ENCODE measurements at places on chromosomes 2 and 18.

DNA sequence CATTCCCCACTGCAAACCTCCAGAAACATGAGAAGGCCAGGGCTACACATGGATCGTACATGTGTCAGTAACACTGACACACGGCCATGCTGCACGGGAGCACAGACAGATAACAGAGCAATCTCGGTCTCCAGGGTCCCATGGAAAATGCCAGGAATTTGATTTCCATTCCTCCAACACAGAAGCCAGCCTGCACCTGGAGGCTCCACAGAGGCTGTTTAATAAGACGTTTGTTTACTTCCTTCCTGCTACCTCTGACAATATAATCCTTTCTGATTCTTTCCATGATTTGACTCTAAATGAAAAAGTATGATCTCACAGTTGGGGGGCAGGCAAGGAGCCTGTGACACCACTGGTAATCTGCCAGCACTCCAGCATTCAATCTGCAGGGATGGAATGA, 210.9 kb upstream of the DDX18 start:
- DNase-seq, result no peak

GRCh38 chr2:224569654-224570053, 15.5 kb downstream of the CUL3 start:
- DNase-seq, result no peak

DNA sequence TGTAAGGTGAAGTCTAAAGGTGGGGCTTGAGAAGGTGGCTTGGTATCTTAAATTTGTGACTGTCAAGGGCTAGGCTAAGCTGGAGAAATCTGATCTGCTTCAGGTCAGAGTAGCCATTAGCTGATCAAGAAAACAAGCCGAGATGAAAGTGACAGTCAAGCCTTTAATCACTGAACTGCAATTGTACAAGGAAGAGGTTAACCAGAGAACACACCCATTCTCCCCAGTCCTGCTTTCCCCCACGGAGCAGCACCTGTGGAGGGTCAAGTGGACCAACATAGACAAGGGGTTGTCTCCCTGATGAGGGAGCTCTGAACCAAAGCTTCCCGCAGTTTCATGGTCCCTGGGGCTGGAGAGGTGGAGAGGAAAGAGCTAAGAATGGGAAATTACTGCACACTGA, 901.2 kb downstream of the DCC start:
- no peak for DNase-seq

- DNase-seq, result no peak
Measured at GRCh38 chr2:75729861-75730260, 19.1 kb upstream of the GCFC2 start.

DNA sequence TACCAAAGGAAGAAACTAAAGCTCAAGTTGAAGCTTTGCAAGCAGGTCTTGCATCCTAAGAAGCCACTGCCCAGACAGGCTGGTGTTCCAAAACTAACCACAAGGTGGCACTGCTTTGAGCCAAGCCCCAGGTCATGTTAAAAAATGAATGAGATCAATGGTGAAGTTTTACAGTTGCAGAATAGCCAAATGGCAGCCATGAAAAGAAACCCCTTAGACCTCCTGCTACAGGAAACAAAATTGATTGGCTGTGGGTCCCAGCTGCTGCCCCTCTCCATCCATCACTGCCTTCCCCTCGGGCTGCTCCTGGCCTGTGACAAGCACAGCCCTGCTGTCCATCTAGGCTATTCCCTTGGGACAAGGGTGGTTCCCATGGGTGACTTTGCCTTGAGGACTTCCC, 20.7 kb upstream of the MREG start:
- peak; percentile 76 for DNase-seq

GRCh38 chr2:100909534-100910081, 89.7 kb downstream of the NPAS2 start:
- DNase-seq, result no peak

DNA sequence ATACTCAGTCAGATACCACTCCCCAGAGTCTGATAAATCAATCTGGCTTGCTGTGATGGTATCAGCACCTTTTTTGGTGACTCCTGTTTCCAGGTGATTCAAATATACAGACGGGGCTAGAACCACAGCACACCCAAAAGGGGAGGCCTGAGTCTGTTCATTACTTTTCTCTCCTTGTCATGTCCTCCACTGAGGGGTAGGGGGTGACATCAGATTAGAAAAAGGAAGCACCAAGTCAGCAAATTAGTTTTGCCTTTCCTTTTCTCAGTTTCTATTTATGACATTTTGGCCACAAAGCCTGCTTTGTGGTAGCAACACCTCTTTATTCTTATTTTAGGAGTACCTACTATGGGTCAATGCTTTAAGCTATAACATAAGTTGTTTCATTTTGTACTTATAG, 127.4 kb downstream of the CCDC102B start:
- DNase-seq, result no peak

GRCh38 chr2:55885127-55885943, 38.2 kb downstream of the EFEMP1 start:
- no peak for DNase-seq

- no peak for DNase-seq
Measured at GRCh38 chr2:70094978-70095719, 7.9 kb downstream of the PCBP1 start.

DNA sequence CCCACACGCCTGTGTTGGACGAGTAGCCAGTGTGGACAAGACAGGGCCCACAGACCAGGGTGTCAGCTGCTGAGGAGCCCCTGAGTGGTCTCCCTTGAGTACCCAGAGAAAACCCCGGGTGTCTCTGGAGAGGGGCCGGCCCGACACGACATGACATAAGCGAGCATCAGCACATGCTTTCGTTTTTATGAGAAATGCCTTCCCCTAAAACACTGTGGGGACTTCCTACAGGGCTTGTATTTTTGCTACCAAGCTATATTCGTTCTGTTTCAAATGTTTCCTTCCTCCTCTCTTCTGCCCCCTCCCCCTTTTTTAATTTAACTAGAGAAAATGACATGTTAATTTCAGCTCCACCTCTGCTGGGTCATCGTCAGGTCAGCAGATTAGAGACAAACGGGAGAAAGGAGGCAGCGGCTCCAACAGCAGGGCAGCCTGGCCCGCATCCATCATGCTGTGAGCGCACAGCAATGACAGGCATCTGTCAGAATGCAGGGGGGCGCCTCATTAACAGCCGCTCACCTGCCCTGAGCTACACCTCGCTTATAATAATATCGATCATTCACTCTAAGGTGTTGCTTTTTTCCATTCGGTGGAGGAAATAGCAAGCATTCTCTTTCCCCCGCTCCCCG, 286.2 kb downstream of the ZNF516 start:
- no peak for DNase-seq

- no peak for DNase-seq
Measured at GRCh38 chr2:96928277-96928781, 58.1 kb downstream of the FAM178B start.

GRCh38 chr2:72983500-72984161, 66.3 kb downstream of the EMX1 start:
- DNase-seq, result no peak

GRCh38 chr18:12515550-12515949, 107.8 kb downstream of the PRELID3A start:
- DNase-seq, result no peak

DNA sequence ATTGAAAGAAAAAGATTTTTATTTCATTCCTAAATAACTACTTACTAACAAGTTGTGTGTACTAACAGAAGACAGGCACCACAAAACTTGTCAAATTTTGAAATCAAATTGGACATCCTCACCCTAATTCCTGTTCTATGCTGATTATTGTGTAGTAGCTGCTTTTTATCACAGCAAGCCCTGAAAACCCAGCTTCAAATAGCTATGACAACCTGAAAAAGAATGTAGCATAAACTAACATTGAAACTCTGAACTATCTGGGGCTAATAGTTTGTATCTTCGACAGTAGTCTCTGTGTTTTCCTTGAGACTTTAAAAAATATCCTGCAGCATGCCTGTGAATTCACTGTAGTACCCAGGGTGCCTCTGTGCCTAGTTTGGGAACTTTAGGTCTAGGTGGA, 122.6 kb downstream of the WDPCP start:
- DNase-seq, result no peak

GRCh38 chr2:236753606-236754270, 184.1 kb downstream of the ACKR3 start:
- no peak for DNase-seq

- no peak for DNase-seq
Measured at GRCh38 chr2:178110681-178111080, 1.6 kb upstream of the RBM45 start.

GRCh38 chr2:135962366-135963123, 22.9 kb downstream of the DARS1 start:
- DNase-seq, result no peak

DNA sequence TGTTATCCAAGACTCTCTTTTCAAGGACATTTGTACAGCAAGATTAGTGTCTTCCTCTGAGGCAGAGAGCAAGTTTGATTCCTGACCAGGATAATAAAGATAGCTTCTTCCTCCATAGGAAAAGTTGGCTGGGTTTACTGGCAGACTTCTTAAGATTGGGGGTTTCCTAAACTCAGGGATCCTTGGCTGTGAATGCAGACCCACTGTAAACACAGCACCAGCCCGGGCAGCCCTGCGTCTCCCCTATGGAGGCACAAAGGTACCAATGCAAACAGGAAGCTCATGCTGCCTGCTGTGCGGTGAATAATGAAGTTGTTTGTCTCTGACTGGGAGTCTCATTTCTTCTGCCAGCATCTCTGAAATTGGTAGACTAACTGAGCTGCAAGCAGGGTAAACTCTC, 96.2 kb upstream of the ARHGAP28 start:
- DNase-seq, result no peak

DNA sequence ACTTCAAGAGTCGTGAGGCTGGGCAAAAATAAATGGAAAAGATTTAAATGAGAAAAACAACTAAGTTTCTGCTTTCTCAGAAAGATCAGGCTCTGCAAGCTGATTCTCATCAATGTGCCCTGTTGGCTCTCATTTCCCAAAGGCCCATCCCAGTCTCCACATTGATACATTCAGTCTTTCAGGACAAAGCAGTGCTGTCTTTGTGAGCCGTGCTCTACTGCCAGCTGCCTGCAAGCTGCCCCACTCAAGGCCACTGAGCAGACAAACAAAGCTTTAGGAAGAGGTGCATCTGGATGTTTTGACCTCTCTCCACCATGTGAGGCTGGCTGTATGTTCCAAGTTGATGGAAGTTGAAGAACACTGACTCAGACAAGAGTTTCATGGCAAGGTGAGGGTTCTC, 48.8 kb downstream of the FSHR start:
- no peak for DNase-seq

DNA sequence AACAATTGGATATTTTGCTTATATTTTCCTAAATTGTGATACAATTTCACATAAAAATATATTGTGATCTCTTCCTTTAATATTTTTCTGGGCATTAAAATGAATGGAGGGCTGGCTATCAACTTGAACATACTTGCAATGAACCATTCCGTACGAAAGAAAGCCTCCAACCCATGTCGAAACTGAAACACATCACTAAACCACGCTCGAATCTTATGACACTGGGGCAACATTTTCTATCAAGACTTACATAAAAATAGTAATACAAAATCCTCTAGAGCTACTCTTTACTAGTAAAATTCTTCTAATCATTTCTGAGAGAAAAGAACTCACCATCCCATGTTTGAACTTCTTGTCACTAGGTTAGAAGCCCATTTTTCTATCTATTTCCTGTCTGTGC, 132.8 kb upstream of the DOK6 start:
- no peak for DNase-seq

DNA sequence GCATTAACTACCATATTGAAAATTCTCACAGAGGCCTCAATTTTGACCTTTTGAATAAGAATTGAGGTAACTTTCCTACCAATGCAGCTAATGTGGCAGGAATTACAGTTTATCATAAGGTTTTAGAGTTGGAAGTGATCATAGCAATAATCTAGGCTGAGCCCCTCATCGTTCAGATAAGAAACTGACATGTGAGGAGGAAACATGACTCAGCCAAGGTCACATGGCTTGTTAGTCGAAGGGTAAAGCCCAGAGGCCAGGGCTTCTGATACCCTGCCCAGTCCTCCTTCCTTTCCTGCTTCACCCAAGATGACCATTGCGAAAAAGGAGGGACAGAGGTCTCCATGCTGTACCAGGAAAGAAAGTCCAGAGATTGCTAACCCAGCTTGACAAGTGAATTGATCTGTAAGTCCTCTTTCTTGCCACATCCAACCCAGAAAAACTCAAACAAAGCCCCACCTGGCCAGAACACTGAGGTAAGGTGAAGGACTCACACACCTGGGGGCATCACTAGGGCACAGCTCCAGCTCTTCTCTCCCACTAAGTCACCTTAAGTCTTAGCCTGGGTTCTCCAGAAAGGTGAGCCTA, 174.8 kb downstream of the EN1 start:
- DNase-seq, result no peak

- no peak for DNase-seq
Measured at GRCh38 chr2:42659609-42660008, 91.2 kb downstream of the MTA3 start.

DNA sequence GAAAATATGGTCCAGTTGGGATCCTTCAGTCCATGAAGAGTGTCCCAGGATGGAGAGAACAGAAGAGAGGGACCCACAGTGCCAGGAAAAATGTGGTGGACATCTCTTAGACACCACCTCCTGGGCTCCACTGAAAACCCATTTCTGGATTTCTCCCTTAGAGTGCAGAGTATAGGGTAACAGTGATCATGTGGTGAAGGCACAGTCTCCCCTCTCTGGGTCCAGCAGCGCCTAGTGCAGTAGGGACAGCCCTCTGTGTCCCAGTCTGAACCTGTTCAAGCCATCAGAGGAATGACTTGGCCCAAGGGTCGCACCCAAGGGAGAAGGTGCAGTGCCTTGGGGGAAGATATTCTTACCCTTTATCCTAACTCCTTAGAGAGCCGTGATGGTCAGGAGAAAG, 30.1 kb downstream of the TET3 start:
- no peak for DNase-seq

GRCh38 chr18:76679259-76679658, 143.1 kb upstream of the ZNF236 start:
- no peak for DNase-seq

GRCh38 chr2:68206793-68207192, 45.5 kb downstream of the PPP3R1 start:
- no peak for DNase-seq

DNA sequence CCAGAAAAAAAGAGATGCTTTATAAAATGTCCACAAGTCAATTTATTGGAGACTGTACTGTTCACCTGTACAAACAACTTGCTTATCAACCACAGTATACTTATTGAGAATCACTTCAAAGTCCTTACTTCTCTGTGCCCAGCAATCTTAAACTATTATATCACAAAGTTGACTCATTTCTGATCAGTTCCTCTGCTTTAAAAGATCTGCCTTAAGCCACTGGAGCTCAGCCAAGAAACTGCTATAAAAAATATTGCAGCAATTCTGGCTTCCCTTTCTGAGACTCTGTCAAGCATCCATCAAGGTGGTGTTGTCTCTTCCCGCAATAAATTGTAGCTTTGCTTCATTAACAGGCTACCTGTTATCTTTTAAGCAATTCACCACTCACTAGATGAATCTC, 375.2 kb upstream of the SPHKAP start:
- DNase-seq, result no peak

- no peak for DNase-seq
Measured at GRCh38 chr2:167198009-167198408, 309.7 kb downstream of the XIRP2 start.

GRCh38 chr2:27184115-27184514, 27.7 kb upstream of the ATRAID start:
- no peak for DNase-seq

GRCh38 chr2:48414980-48415835, 114.7 kb upstream of the STON1 start:
- DNase-seq, result no peak
